Activated CD4-positive, CD25-positive, alpha-beta regulatory T cell treated with anti-CD3 and anti-CD28 coated beads, Interleukin-2, amount 50 U/mL, for 16 hours (primary cell): ENCODE measurements at places on chromosomes 7 and 10.

DNA sequence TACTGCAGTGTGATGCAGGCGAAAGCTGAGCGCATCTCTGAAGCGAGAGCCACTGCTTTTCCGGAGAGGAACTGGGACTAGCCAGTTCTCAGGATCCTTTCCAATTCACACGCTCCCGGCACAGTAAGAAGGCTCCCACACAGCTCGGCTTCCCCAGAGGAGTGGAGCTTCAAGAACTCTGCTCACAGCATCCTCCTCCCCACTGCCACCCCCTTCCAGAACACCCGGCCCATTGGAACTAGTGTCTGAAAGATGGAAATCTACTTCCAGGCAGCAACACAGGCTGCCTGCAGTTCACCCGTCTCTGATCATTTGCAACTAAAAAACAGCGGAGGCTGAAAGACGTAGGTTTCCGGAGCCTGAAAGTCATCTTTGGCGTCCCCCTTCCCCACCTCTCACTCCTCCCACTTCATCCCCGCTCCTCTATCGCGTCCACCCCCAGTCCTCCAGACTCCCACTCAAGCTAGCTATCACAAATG lies at the start of gene DGKB:
DGKB (minus strand) TSS at position 163 of the 479 bp plus-strand sequence.
- DNase-seq, result no peak

GRCh38 chr7:85019778-85020177 lies 167.1 kb downstream of the SEMA3D start:
- DNase-seq, result no peak

GRCh38 chr10:97023401-97024167 lies 162.2 kb downstream of the SLIT1 start:
- no peak for DNase-seq

- DNase-seq, result no peak
Measured at GRCh38 chr10:132133005-132133404, 53.7 kb upstream of the DPYSL4 start.

GRCh38 chr10:70048030-70048723 lies 4.5 kb upstream of the MACROH2A2 start:
- no peak for DNase-seq
